CD8-positive, alpha-beta memory T cell (primary cell): ENCODE measurements at places on chromosomes 7 and 10.

DNA sequence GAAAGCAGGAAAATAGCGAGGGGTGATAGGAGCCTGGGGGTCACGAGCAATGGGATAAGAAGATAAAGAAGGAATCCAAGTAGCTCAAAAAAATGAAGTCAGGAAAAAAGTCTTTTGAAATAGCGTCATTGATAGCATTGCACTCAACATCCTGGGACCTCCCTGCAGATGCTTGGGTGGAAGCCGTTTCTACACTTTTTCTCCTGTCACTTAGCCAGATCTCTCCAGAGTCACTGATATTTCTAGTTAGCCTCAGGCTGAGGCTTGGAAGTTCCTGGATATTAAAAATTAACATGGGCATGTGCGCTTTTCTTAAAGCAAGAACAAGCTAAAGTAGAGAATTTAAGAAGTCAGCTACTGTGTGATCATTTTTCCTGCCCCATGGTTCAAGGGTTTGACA is 39.5 kb upstream of the CHST15 start:
- DNase-seq, result no peak

GRCh38 chr10:117627561-117627960 is 85.0 kb downstream of the EMX2 start:
- DNase-seq, result no peak

DNA sequence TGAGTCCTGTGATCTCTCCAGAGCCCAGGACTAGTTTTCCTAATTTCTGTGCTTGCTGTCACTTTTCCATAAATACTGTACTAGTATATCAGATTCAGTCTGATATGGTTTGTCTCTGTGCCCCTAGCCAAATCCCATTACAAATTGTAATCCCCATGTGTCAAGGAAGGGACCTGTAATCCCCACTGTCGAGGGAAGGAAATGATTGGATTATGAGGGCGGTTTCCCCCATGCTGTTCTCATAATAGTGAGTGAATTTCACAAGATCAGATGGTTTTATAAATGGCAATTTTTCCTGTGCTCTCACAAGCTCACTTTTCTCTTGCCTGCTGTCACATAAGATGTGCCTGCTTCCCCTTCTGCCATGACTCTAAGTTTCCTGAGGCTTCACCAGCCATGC is 54.8 kb upstream of the IFRD1 start:
- DNase-seq, result no peak

- DNase-seq, result no peak
These were observed 24.9 kb upstream of the KNDC1 start for GRCh38 chr10:133135116-133135465.
